ENCODE measurements at places on chromosomes 5 and 9.

- DNase-seq = no peak
These were observed 468.4 kb upstream of the CDH6 start for GRCh38 chr5:30725073-30725472.

GRCh38 chr9:116497095-116497890 lies 189.8 kb upstream of the TRIM32 start:
- no peak for DNase-seq

GRCh38 chr5:89988998-89989655 lies 420.4 kb downstream of the CETN3 start:
- DNase-seq = no peak

DNA sequence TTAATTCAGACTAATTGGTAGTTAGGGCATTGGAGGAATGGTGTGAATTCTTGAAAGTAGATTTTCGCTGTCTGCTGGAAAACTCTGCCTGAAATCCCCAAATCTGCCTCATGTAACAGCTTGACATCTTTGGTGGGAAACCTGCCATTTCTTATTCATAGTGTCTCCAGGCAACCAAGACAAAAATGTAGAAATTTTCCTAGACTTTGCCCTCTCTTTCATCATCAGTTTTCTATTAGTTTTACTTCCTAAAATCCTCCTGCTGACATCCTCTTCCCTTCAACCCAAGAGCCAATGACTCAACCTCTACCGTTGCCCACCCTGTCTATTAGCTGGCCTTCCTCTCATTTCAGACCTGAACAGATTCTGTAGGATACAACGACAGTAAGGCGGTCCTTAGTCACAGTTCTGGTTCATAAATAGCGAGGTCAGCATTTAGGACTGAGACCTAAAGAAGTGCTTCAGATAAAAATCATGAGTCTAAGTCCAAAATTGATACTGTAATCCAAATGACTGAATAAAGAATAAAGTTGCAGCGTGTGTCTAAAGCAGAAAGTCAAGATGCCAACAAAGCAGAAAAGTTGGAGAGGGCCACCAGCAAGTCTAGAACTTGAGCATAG lies 133.9 kb downstream of the MUSK start:
- DNase-seq = no peak

DNA sequence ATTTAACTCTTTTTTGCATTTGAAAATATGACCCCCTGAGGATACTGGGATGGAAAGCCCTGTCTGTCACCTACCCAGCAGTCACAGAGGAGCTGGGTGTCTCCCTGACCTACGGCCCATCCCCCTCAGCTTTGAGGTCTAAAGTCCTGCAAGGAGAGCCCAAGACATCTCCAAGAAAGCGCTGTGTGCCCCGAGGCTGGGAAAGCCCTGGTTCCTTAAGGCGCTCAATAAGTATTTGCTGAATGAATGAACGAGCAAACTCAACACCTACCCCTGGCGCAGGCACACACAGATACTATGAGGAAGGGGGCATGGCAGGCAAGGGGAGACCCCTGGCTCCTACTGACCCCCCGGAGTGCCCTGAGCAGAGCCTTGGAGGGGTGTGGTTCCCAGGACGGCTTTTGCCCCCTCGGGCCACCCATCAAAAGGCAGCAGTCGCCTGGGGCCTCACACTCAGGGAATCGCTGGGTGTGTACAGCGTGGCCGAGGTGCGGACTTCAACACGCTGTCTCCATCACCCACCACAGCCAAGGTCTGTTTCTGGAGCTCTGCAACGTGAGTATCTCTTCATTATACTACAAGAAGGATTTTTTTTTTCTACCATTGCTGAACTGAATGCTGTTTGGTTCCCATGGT lies 211.6 kb downstream of the ERCC6L2 start:
- DNase-seq = no peak

DNA sequence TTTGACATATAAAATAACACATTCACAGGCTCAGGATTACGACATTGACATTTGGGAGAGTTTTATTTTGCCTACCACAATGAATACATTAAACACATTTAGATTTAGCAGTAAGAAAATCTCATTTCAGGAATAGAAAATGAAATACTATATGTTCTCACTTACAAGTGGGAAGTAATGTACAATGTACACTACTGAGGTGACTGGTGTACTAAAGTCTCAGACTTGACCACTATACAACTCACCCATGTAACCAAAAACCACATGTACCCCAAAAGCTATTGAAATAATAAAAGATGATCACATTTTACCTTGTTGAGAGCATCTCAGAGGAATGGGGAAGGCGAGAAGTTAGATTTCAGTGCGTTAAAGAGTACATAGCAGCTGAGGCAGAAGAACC lies 1202.4 kb upstream of the SEMA6A start:
- DNase-seq = no peak

DNA sequence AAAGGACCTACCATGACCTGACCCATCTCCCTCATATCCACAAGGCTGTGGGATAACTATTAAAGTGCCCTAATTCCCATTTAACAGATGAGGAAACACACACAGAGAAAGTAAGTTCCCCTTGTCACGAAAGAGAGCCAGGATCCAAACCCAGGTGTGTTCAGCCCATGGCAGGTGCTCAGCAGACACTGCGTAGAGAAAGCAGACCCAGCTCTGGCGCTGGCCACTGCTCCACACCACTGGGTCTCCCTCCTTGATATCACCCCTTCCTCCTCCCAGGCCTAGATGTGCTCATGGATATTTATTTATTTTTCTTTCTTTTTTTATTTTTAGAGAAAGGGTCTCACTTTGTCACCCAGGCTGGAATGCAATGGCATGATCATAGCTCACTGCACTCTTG lies 24.0 kb upstream of the CORO2A start:
- no peak for DNase-seq

DNA sequence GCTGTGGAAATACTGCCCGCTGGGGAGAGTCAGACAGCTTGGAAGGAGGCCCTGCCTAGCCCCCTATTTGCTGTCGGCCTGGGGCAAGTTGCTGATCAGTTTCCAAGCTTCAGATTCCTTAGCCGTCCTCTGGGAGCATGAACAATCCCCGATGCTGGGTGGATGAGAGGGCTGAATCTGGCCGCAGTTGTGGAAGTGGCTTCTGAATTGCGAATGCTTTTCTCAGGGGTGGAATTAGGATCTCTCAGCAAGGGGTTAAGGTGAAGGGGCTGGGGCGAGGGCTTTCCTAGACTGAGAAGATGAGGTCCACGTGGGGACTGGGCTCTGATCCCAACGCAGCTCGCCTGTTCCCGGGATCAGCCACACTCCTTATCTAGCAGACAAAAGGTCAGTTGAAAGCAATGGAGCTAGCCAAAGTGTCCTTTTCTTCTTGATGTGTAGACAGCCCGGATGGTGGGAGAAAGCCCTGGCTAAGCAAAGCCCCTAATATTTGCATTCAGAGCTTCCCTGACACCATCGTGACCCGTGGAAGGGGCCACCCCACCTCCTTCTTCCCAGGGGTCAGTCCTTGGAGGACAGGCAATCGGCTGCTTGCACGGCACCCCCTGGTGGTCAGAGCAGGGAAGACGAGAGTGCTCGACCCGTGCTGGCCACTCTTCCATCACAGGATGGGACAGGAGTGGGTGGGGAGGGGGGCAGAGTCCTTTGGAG lies 54.9 kb downstream of the COL15A1 start:
- DNase-seq = peak; percentile 22

DNA sequence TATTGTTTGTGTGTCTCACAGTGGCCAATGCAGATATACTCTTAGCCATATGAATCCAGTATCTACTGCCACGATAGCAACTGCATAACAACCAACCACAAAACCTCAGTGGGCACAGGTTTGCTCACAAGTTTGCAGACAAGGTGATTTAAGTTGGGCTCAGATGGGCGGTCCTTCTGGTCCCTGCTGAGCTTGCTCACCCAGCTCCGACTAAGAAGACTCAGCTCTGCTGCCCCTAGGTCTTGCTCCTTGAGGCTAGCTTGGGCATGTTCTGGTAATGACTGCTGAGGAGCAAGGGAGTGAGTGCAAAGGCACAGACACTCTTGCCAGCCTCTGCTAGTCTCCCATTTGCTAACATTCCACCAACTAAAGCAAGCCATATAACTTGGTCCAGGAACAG lies 52.6 kb downstream of the MTX3 start:
- no peak for DNase-seq

Data from C1 segment of cervical spinal cord (tissue), 14 donors.